ENCODE measurements at places on chromosomes 7 and 10. TPM values are rescaled to one million over a fixed set of nuclear protein-coding genes. Genes with fewer than 3 reads are reported as not detected.

TMEM236 gene
- total RNA-seq, result 0.04 TPM

CDHR1 gene
- not detected for total RNA-seq

TACC2 gene
- not detected for total RNA-seq

GRID2IP gene
- not detected for total RNA-seq

VAX1 gene
- total RNA-seq, result not detected

ZRANB1 gene
- 13.1 TPM for total RNA-seq

DNA sequence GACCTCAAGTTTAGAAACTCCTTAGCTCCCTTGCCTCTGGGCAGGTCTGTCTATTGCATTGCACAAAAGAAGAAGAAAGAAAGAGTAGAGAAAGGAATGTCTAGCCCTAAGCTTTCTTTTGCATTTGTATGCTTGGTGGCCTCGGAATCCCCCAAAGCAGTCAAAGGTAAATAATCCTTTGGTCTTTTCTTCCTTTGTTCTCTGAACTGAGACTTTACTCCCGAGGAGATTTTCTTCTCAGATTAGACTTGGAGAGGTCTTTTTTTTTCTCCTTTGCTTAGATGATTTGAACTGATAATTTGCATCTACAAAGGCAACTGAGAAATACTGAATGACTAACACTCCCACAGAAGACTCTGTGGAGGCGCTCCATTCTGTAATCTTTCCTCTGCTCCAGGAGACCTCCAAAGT is 93.2 kb downstream of the AKR1D1 start:
- no peak overlapping the region for H3K4me3 ChIP-seq
- no peaks in the 10 kb centered on the region for H3K4me1 ChIP-seq
- H3K27ac ChIP-seq, result no peak overlapping the region
- no peaks in the 10 kb centered on the region for H3K27me3 ChIP-seq
- H3K36me3 ChIP-seq, result no peaks in the 10 kb centered on the region

GRCh38 chr10:46255801-46256747 is 30.7 kb upstream of the ANTXRL start:
- no peaks in the 10 kb centered on the region for H3K27me3 ChIP-seq
- no peaks in the 10 kb centered on the region for H3K36me3 ChIP-seq
- no peak overlapping the region for H3K4me3 ChIP-seq
- H3K27ac ChIP-seq, result no peak overlapping the region
- DNase-seq, result peak; percentile 71

DNA sequence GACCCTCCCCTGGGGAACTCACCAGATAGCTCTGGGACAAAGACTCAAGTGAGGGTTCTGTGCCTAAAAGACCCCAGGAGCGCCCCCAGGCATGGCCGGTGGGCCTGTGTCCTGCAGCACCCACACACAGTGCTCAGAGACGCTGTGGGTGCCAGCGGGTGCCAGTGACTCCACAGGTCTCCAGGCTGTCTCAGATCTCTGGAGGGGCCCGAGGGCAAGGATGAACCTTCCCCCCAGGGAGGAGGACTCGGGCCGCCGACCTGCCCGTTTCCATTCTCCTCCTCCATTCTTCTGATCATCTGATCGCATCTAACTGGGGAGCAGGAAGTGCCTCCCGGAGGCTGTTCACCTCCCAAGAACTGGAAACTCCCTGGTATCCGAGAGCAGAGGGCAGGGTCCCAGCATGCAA is 980 bp downstream of the ADAM8 start:
- H3K27ac ChIP-seq, result no peak overlapping the region
- no peaks in the 10 kb centered on the region for H3K36me3 ChIP-seq
- peaks cover 16% of the 10 kb centered on the region for H3K4me1 ChIP-seq

DNA sequence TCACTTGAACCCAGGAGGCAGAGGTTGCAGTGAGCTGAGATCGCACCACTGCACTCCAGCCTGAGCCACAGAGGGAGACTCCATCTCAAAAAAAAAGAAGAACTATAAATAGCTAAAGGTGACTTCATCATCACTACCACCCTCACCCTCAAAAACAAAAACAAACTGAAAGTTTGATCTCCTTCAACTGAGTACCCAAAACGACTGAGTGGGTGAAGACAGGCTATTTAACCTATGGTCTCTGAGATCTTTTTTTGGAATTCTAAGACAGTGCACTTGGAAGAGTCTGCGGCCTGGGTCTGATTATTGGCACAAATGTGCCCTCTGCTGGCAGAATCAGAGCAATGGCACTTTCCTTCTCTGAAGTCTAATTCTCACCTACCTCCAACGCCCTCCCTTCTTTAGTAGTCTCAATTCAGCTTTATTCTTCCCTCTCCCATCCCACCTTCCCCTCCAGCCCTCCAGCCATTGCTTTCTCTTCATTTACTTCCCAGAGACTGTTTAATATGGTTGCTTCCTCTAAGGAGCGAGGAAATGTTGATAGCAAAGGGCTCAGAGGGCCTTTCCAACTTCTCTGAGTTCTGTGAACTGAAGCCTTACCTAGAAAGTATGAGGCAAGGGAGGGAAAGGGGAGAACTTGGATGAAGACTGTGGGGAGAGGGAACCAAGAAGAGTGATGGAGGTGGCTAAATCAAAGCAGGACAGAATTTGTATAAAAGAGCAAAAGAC is 2.9 kb upstream of the MYOZ1 start:
- DNase-seq, result peak; percentile 85
- no peaks in the 10 kb centered on the region for H3K27me3 ChIP-seq
- H3K4me1 ChIP-seq, result peaks cover 2% of the 10 kb centered on the region
- no peak overlapping the region for H3K4me3 ChIP-seq
- H3K27ac ChIP-seq, result no peak overlapping the region

DNA sequence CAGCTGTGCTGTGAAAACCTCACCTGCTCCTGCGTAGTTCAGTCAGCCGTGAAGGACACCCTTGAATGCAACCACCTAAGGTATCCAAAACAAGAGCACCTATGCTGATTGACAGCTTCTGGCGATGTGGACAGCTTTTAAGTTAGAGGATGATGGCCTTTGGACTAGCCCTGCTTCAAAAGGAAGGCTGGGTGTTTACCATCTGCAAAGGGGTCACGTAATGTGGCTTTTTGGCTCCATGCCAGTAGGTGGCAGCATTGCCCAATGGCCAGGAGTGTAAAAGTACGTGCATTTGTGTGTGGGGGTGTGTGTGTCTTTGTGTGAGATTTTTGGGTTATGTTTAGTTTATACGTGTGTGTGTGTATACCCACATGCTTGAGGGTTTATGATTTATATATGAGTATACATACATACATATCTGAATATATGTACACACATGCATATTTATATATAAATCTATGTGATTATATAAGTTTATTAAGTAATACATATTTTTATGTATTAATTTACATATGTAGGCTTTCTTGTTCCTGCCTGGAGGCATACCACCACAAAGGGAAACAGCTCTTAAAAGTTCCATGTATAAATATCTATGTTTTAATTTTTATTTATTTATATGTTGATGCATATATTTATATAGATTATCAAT is 236.3 kb upstream of the ANKRD30A start:
- H3K27me3 ChIP-seq, result no peaks in the 10 kb centered on the region
- peak; percentile 87 for DNase-seq
- no peak overlapping the region for H3K27ac ChIP-seq
- no peaks in the 10 kb centered on the region for H3K36me3 ChIP-seq
- H3K4me1 ChIP-seq, result no peaks in the 10 kb centered on the region

DNA sequence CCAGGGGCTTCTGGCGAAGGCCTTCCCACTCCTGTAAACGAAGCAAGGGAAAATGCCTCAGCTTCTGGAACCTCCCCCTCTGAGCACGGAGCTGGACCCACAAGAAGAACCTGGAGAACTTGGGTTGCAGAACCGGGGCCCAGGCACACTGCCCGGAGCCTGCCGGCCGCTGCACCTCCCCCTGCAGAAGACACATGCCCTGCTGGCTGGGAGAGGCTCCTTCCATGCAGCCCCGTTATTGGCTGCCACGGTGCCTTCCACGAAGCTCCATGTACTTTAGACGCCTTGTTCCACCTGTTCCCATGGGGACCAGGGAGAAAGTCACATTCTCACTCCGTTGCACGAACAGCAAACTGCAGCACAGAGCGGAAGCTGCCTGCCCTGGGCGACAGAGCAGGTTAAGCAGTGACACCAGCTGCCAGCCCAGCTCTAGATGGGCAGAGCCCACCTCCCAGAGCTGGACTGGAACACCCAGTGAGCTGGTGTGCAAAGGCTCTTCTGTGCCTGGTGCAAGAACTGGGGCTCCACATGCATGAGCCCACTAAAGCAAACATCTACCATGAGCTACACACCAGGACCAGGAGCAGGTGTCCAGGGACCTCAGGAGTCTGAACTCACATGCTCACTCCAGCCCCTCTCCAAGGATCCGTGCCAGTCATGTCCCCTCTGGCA is 70.1 kb downstream of the TNS3 start:
- H3K4me3 ChIP-seq, result no peak overlapping the region
- no peaks in the 10 kb centered on the region for H3K27me3 ChIP-seq
- peaks cover 14% of the 10 kb centered on the region for H3K36me3 ChIP-seq

Measured in Karpas-422 (cell line).